Stimulated activated naive CD4-positive, alpha-beta T cell (primary cell): ENCODE measurements at places on chromosomes 5 and 9.

- DNase-seq, result no peak
Observed at GRCh38 chr9:72065076-72065475, 4.7 kb upstream of the C9orf57 start.

GRCh38 chr9:121213136-121213806 lies 11.6 kb upstream of the RAB14 start:
- peak; percentile 56 for DNase-seq

GRCh38 chr9:38386319-38386895 lies 6.1 kb upstream of the ALDH1B1 start:
- DNase-seq, result no peak

DNA sequence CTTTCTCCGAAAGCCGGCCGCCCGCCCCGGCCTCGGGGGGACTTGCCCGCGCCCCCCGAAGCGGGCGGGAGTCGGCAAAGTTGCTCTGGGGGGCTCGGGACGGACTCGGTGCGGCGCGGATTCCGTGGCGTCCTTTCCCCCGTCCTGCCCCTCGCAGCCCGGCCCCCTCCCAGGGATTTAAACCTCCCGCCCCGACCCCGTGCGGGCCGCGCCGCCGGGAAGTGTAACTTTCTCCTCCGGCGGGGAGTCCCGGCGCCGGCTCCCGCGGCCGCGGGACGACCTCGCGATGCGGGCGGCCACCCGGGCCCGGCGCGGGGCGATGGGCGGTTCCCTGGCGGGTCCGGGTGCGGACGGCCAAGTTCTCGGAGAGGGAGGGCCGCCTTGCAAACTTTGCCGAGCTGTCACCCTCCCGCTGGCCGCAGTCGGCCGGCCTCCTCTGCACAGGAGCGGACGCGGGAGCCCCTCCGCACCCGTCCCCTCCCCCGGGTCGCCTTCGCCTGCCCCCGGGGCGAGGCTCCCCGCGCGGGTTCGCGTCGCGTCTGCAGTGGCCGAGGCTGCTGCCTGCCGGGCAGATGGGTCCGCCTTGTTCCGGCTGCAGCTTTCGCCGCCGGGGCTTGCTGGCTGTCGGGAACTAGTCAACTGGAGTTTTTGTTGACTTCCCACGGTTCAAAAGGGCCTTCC lies 732 bp downstream of the PBX3 start:
- peak; percentile 35 for DNase-seq

GRCh38 chr5:6703806-6704205 lies 9.4 kb upstream of the TENT4A start:
- no peak for DNase-seq

GRCh38 chr9:137485343-137486140 lies 26.4 kb upstream of the NSMF start:
- no peak for DNase-seq

GRCh38 chr5:111783537-111783936 lies 26.5 kb upstream of the NREP start:
- no peak for DNase-seq

DNA sequence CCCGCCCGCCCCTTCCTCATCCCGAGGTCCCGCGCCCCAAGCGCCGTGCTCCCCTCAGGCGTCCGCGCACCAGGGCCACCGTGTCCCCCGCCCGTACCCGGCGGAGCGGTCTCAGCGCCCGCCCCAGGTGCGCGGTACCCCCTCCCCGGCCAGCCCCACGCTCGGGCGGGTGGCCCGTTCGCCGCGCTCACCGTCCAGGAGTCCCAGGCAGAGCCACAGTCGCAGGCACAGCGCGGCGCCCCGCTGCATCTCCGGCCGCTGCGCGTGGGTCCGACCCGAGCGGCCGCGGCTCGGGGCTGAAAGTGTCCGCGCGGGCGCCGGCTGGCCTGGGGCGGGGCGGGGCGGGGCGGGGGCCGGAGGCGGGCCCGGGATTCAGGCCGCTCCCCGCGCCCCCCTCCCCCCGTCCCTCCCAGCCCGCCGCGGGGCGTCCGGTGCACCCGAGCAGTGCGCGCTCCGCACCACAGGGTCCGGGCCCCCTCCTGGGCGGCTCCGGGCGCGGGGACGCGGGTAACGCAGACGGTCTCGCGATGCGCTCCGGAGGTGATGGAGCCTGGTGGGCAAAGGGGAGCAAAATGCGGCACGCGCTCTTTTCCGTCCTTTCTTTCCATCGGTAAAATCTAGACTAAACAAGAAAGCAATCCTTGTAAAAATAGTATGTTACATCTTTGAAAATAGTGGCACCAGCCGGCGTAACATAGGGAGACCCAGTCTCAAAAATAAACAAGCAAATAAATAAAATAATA lies at the start of gene FLT4:
TSS of gene FLT4 (minus strand) at position 304 of the 743 bp plus-strand sequence. CDS start at position 249, 55 bp downstream.
- DNase-seq, result no peak

DNA sequence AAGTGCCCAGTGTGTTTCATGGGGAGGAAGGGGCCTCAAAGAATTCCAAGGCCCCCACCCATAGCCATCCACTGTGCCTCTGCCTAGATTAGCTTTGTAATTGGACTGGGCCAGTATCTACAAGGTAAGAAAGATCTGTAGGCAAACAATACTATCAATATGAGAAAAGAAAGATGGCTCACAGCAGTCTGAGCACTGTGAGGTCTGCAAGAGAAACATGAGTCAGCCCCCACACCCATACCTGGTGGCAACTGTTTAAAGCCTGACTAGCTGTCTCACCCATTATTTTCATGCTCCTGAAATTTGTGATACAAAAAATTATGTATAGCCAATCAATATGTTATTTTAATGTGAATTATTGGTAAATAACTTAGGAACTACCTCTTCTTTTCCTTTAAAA lies 10.0 kb upstream of the ZNF483 start:
- no peak for DNase-seq

- no peak for DNase-seq
Observed at GRCh38 chr9:109517901-109518377, 19.8 kb upstream of the PTPN3 start.

DNA sequence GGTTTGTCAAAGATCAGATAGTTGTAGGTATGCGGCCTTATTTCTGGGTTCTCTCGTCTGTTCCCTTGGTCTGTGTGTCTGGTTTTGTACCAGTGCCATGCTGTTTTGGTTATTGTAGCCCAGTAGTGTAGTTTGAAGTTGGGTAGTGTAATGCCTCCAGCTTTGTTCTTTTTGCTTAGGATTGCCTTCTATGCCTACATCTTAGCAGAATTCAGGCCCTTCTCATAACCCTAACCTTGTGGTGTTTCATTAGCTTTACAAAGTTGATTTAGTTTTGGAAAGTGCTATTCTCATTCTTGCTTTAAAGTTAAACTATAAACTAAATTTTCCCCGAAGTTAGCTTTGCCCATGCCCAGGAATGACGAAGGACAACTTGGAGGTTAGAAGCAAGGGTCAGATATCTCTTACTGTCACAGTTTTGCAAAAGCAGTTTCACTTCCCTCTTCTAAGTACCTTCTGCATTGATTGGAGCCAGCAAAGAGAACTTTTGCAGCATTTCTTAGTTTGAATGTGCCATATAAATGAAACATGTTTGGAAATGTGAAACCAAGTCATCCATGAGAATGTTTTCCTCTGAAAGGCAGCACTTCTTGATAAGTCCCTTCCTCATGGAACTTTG lies 274.3 kb upstream of the DMRT1 start:
- DNase-seq, result no peak

DNA sequence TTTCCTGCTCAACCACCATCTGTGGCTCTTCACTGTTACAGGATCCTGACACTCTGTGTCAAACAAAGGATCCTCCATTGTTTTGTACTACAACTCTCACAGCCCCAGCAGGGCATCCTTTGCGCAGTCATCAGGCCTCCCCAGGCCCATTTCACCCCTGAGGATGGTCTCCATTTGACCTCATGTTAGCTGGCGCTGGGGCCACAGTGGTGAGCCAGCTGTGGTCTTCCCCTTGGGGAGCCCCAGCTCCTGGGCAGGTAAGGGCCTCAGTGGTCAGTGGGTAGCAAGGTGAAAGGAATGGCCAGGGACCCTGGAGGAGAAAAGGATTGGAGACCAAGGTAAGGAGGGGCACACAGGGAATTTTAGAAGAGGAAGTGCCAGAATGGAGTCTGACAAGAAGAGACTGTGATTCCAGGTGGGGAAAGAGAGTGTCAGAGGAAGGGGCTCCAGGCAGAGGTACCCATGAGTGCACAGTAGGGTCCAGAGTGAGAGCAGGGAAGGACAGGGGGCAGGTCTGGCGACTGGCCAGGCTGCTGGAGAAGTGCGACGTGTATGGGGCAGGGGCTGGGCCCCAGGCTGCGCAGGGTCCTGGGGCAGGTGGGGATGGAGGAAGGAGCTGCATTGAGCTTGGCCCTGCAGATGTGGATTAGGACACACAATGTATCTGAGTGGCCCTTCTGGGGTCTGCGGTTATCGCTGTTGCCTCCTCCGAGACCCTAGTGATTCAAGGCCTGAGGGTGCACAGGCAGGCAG lies 109.9 kb downstream of the PHF2 start:
- no peak for DNase-seq

DNA sequence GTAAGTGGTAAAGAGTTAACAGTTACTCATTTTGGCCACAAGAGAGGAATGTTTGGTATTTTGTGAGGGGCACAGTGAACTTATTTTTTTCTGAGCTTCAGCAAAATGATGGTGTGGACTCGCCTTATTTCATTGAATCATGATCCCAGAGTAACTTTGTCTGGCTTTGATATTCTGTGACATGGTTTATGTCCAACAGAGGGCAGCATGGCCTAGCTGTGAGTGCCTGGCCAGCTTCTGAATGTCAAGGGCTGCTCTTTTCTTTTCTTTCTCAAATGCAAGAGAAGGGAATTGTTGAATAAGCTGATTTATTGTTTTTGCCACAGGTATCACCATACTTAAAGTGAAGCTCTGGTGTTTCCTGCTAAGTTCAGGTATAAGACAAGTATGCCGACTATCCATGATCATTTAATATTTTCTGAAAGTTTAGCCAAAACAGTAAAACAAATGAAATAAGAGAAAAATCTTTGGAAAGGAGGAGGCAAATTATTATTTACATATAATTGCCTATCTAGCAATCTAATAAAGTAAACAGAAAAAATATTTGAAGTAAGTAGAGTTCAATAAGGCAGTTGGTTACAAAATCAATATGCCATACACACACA lies 31.7 kb downstream of the MRPL22 start:
- DNase-seq, result no peak

GRCh38 chr9:128361986-128362646 lies 9.1 kb upstream of the URM1 start:
- peak; percentile 46 for DNase-seq

- DNase-seq, result no peak
Observed at GRCh38 chr5:132628814-132629213, 29.2 kb upstream of the IL13 start.

GRCh38 chr5:136210259-136210658 lies 17.3 kb upstream of the SMIM32 start:
- DNase-seq, result no peak

- DNase-seq, result no peak
Observed at GRCh38 chr5:135543485-135544304, 7.9 kb upstream of the NEUROG1 start.

- no peak for DNase-seq
Observed at GRCh38 chr5:152673601-152674000, 268.5 kb upstream of the NMUR2 start.

DNA sequence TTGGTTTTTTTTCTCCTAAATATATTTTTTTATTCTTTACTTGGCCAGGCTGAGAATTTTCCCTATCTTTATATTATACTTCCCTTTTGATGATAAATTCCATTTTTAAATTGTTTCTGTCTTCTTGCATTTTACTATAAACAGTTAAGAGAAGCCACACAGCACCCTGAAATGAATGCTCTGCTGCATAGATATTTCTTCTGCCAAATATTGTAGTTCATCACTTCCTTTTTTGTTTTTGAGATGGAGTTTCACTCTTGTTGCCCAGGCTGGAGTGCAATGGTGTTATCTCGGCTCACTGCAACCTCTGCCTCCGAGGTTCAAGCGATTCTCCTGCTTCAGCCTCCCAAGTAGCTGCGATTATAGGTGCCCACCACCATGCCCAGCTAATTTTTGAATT lies 8.5 kb upstream of the INIP start:
- no peak for DNase-seq

- no peak for DNase-seq
Observed at GRCh38 chr5:125484742-125485641, 738.6 kb upstream of the ZNF608 start.

- no peak for DNase-seq
Observed at GRCh38 chr5:27252911-27253310, 214.5 kb upstream of the CDH9 start.

DNA sequence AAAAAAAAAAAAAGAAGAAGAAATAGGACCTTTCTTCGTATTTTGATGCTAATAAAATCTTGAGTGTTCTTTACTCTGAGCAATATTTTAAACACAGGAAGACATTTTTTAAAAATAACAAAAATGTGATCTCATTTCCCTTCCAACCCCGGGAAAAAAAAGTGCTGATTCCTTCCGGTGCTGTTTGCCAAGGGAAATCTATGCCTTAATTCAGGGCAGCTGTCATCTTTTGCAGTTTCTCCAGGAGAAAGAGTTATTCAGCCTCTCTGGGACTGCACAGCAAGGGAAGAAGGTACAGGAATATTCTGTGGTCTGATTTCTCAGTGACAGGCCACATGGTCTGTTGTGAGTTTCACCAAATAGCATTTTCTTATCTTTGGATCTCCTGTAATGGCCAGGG lies 291.9 kb upstream of the IRX1 start:
- no peak for DNase-seq

- no peak for DNase-seq
Observed at GRCh38 chr5:141001446-141001843, 35.2 kb downstream of the PCDHAC2 start.

DNA sequence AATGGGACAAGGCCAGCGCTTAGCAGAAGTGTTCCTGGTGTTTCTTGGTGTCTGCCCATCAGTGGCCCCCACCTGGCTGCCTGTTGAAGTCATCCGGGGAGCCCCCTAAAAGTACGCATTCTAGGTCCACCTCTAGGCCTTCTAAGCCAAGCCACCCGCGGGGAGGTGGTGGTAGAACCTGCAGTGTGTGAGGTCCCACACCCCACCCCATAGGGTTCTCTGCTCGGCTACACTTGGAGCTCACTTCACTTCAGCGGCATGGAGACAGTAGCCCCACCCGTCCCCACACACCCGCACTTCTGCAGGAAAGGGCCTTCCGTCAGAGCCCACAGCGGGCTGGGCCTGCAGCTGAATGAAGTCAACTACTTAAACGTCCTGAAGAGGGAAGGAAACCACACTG lies 29.6 kb upstream of the FCN2 start:
- DNase-seq, result no peak

- no peak for DNase-seq
Observed at GRCh38 chr5:74173241-74173640, 467.3 kb downstream of the ENC1 start.

- no peak for DNase-seq
Observed at GRCh38 chr5:29614206-29614605, 1579.3 kb upstream of the CDH6 start.

DNA sequence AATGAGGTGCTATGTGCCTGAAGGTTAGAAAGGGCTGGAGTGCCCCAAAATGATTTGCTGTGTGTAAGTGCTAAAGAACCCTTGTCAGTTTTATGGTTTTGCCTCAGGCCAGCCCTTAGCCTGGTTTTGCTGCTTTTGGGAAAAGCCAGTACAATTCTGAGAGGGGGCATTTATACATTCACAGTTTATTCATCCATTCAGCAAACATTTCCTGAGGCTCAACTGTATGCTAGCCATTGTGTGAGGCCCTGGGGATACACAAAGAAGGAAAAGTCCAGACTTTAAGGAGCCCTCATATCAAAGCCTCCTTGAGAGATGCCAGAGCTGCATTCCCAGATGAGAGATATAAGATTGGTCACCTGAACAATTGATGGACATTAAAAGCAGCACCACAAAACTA lies 115.2 kb upstream of the PLCXD3 start:
- no peak for DNase-seq

GRCh38 chr9:135299239-135299590 lies 180.4 kb upstream of the PPP1R26 start:
- no peak for DNase-seq

- no peak for DNase-seq
Observed at GRCh38 chr5:142317753-142318152, 7.1 kb downstream of the SPRY4 start.

GRCh38 chr9:137453643-137454081 lies 5.5 kb downstream of the NSMF start:
- DNase-seq, result peak; percentile 66
